ENCODE measurements at places on chromosomes 3 and 15. TPM values are rescaled to one million over a fixed set of nuclear protein-coding genes. Genes with fewer than 3 reads are reported as not detected.
A peak's percentile ranks its signal among the peaks of the same experiment; 100 is the strongest.

GRCh38 chr3:72786668-72787067 is 61.6 kb downstream of the SHQ1 start:
- peaks cover 4% of the 10 kb centered on the region for H3K36me3 ChIP-seq
- no peak overlapping the region for H3K4me3 ChIP-seq
- no peaks in the 10 kb centered on the region for H3K27me3 ChIP-seq
- no peak for DNase-seq
- H3K27ac ChIP-seq: no peak overlapping the region

- DNase-seq: no peak
- no peak overlapping the region for H3K4me3 ChIP-seq
- H3K36me3 ChIP-seq: no peaks in the 10 kb centered on the region
- H3K27me3 ChIP-seq: no peaks in the 10 kb centered on the region
- H3K4me1 ChIP-seq: no peaks in the 10 kb centered on the region
- no peak overlapping the region for H3K27ac ChIP-seq
Measured at GRCh38 chr3:6806991-6807390, 53.9 kb upstream of the GRM7 start.

DNA sequence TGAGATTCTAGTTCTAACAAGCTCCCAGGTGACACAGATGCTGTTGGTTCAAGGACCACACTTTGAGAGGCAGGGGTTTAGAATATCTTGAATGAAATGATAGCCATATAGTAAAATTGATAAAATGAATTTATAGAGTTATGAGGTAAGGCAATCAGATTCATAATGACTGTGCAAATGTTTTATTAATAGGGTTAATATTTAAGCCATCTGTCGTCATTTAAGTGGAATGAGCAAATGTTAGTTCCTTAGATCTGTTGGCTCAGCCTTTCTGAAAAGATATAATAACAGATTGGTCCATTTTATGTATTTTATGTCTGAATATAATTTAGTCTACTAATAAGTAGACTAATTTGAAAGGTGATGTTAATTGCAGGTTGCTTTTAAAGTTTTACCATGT is 12.9 kb downstream of the REC114 start:
- H3K27me3 ChIP-seq: peaks cover 12% of the 10 kb centered on the region
- no peak for DNase-seq
- no peak overlapping the region for H3K4me3 ChIP-seq
- H3K36me3 ChIP-seq: peaks cover 2% of the 10 kb centered on the region

PLCB2 gene
- 22.2 TPM for polyA plus RNA-seq

GRCh38 chr3:159238646-159239045 is 436.8 kb downstream of the MFSD1 start:
- no peaks in the 10 kb centered on the region for H3K4me1 ChIP-seq
- no peak overlapping the region for H3K4me3 ChIP-seq
- H3K27ac ChIP-seq: no peak overlapping the region
- no peak for DNase-seq

- H3K4me3 ChIP-seq: no peak overlapping the region
- no peaks in the 10 kb centered on the region for H3K27me3 ChIP-seq
- peaks cover 9% of the 10 kb centered on the region for H3K4me1 ChIP-seq
Measured at GRCh38 chr15:66638377-66638776, 63.7 kb upstream of the SMAD6 start.

GRCh38 chr15:95134431-95135110 is 903.2 kb downstream of the MCTP2 start:
- no peaks in the 10 kb centered on the region for H3K4me1 ChIP-seq
- no peak for DNase-seq
- H3K27me3 ChIP-seq: peaks cover 3% of the 10 kb centered on the region
- no peak overlapping the region for H3K4me3 ChIP-seq
- H3K27ac ChIP-seq: no peak overlapping the region

GNAT1 gene
- not detected for polyA plus RNA-seq

DNA sequence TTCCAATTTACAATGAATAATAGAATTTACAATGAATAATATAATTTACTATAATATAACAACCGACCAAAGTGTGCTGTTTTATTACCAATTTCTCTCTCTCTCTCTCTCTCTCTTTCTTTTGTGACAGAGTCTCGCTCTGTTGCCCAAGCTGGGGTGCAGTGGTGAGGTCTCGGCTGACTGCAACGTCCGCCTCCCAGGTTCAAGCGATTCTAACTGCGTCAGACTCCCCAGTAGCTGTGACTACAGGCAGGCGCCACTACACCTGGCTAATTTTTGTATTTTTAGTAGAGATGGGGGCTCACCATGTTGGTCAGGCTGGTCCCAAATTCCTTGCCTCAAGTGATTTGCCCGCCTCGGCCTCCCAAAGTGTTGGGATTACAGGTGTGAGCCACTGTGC is 17.0 kb upstream of the CCNL1 start:
- peak overlapping the region; percentile 39 for H3K4me3 ChIP-seq
- peak overlapping the region; percentile 47 for H3K27ac ChIP-seq
- H3K36me3 ChIP-seq: peaks cover 10% of the 10 kb centered on the region
- H3K4me1 ChIP-seq: peaks cover 34% of the 10 kb centered on the region
- H3K27me3 ChIP-seq: no peaks in the 10 kb centered on the region

CORO2B gene
- not detected for polyA plus RNA-seq

PATL2 gene
- polyA plus RNA-seq: 12.4 TPM

LSMEM2 gene
- 0.15 TPM for polyA plus RNA-seq

- no peak for DNase-seq
- peaks cover 60% of the 10 kb centered on the region for H3K4me1 ChIP-seq
- no peaks in the 10 kb centered on the region for H3K27me3 ChIP-seq
- H3K4me3 ChIP-seq: peak overlapping the region; percentile 76
- H3K27ac ChIP-seq: peak overlapping the region; percentile 74
Measured at GRCh38 chr3:125119752-125120378, 64.1 kb upstream of the HEG1 start.

LMCD1 gene
- 1.2 TPM for polyA plus RNA-seq

GRCh38 chr3:16304061-16305010 is 39.3 kb downstream of the OXNAD1 start:
- H3K27ac ChIP-seq: peak overlapping the region; percentile 99
- peaks cover 95% of the 10 kb centered on the region for H3K4me1 ChIP-seq
- H3K27me3 ChIP-seq: no peaks in the 10 kb centered on the region
- DNase-seq: no peak
- peak overlapping the region; percentile 85 for H3K4me3 ChIP-seq

DNA sequence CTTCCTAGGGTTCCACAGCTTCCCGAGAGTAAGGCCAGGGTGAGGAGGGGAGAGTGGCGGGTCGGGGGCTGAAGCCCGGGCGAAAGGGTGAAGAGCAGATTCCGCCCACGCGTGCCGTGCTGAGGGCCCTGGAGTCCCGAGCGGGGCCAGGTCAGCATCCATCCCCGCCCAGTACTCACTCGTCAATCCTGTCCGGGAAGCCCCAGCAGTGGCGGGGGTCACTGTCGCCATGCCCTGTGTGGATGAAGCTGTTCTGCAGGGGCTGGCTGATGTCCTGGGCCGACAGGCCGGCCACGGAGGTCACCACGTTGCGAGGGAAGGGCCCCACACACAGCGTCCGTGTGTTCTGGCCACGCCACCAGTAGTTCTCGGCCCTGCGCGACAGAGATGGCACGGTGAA is 36.3 kb downstream of the TNK2 start:
- no peaks in the 10 kb centered on the region for H3K36me3 ChIP-seq
- peaks cover 3% of the 10 kb centered on the region for H3K4me1 ChIP-seq
- H3K27me3 ChIP-seq: no peaks in the 10 kb centered on the region
- no peak overlapping the region for H3K27ac ChIP-seq
- H3K4me3 ChIP-seq: no peak overlapping the region

- H3K36me3 ChIP-seq: no peaks in the 10 kb centered on the region
- no peak overlapping the region for H3K27ac ChIP-seq
- H3K4me1 ChIP-seq: no peaks in the 10 kb centered on the region
- H3K27me3 ChIP-seq: peaks cover 4% of the 10 kb centered on the region
- no peak overlapping the region for H3K4me3 ChIP-seq
- DNase-seq: no peak
Measured at GRCh38 chr3:124907957-124908356, 20.8 kb upstream of the ITGB5 start.

CNTN6 gene
- not detected for polyA plus RNA-seq

GRCh38 chr3:170707899-170708298 is 122.0 kb upstream of the SLC7A14 start:
- DNase-seq: no peak
- H3K4me1 ChIP-seq: no peaks in the 10 kb centered on the region
- peaks cover 13% of the 10 kb centered on the region for H3K36me3 ChIP-seq

PRR23C gene
- not detected for polyA plus RNA-seq

SACM1L gene
- 18.8 TPM for polyA plus RNA-seq
